Activated CD4-positive, alpha-beta memory T cell treated with anti-CD3 and anti-CD28 coated beads for 36 hours (primary cell): ENCODE measurements at places on chromosomes 3 and 15. TPM values are rescaled to one million over a fixed set of nuclear protein-coding genes. Genes with fewer than 3 reads are reported as not detected.

ATP8B4 gene
- total RNA-seq, result 2.7 TPM

- no peak for DNase-seq
- no peak overlapping the region for H3K27ac ChIP-seq
- no peaks in the 10 kb centered on the region for H3K4me1 ChIP-seq
- H3K36me3 ChIP-seq, result no peaks in the 10 kb centered on the region
- no peak overlapping the region for H3K4me3 ChIP-seq
Measured at GRCh38 chr15:62432702-62433398, 267.8 kb upstream of the C2CD4B start.

DNA sequence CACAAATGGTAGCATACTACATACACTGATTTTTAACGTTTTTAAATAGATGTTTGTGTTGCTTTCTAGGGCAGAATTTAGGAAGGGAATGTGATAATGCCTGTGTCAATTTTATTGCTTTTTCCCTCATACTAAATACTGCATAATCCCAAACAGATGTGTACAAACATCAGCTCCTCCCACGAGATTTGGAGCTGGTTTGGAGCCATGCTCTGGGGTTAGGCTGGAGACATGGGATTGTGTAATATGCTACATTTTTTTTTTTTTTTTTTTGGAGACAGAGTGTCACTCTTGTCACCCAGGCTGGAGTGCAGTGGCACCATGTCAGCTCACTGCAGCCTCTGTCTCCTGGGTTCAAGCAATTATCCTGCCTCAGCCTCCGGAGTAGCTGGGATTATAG lies 80.1 kb downstream of the EBLN2 start:
- H3K27me3 ChIP-seq, result peaks cover 4% of the 10 kb centered on the region
- no peak overlapping the region for H3K4me3 ChIP-seq
- H3K4me1 ChIP-seq, result no peaks in the 10 kb centered on the region

- no peak for DNase-seq
- H3K4me3 ChIP-seq, result no peak overlapping the region
- no peaks in the 10 kb centered on the region for H3K27me3 ChIP-seq
- H3K27ac ChIP-seq, result no peak overlapping the region
- peaks cover 6% of the 10 kb centered on the region for H3K4me1 ChIP-seq
Measured at GRCh38 chr15:52348056-52348745, 52.6 kb upstream of the MYO5C start.

DNA sequence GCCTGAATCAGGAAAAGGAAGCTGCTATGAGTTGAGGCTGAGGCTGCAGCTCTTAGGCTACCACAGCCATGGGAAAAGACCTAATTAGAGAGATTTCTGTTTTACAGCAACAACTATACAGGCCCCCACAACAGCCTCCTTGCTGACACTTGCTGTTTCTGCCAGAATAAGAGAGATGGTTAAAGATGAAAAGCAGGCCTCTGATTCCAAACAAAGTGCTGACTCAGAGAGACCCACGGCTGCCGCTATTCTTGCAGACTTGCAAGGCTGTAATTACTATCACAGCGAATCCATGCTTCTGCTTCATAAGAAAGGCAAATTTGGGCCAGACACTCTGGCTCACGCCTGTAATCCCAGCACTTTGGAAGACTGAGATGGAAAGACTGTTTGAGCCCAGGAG lies 41.8 kb downstream of the MCF2L2 start:
- no peak overlapping the region for H3K27ac ChIP-seq
- no peak for DNase-seq
- H3K36me3 ChIP-seq, result no peaks in the 10 kb centered on the region
- H3K4me3 ChIP-seq, result no peak overlapping the region

GRCh38 chr15:74233851-74234597 lies 2.1 kb upstream of the CCDC33 start:
- H3K27ac ChIP-seq, result no peak overlapping the region
- no peak overlapping the region for H3K4me3 ChIP-seq
- no peak for DNase-seq
- H3K36me3 ChIP-seq, result no peaks in the 10 kb centered on the region
- peaks cover 4% of the 10 kb centered on the region for H3K27me3 ChIP-seq

DNA sequence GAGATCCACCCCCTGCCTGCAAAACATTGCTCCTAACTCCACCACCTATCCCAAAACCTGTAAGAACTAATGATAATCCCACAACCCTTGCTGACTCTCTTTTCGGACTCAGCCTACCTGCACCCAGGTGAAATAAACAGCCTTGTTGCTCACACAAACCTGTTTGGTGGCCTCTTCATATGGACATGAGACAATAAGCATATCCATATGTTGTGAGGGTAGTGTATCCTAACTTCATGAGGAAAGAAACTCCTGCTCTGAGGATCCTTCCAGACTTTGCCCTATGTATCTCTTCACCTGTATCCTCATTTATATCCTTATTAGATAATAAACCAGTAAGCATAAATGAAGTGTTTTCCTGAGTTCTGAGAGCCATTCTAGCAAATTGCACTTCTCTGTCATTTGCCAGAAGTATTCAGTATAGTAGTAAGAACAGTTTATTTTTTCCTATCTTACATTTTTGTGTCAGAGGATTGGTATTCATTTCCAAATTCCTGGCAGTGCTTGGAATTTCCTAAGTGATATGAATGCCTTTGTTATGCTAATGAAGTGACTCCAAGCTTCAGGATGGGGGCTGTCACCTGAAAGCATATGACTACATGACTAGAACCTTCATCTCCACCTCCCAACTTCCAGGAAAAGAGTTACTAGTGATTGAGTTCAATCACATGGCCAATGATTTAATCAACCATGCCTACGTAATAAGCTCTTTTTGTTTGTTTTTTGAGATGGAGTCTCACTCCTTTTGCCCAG lies 30.2 kb downstream of the TTBK2 start:
- peaks cover 2% of the 10 kb centered on the region for H3K4me1 ChIP-seq
- no peak for DNase-seq
- H3K27me3 ChIP-seq, result no peaks in the 10 kb centered on the region
- peaks cover 12% of the 10 kb centered on the region for H3K36me3 ChIP-seq
- no peak overlapping the region for H3K4me3 ChIP-seq
